ENCODE measurements at places on chromosomes 16 and 17.

DNA sequence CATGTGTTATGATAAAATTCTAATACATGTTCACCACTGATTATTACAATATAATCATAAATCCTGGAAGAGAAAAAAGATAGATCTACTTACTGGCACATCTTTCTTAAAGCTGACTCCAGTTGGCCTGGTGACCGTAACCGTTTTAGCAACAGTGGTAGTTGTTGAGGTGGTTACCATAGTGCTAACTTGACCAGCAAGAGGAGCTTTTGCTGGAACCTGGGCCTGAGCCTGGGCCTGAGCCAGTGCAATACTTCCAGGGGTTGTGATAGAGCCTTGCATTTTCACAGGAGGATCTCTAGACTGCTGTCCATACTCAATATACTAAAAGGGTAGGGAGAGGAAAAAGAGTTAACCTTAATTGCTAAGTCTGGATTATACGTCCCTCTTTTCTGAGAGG lies 36.2 kb downstream of the SETD6 start:
- DNase-seq, result no peak

DNA sequence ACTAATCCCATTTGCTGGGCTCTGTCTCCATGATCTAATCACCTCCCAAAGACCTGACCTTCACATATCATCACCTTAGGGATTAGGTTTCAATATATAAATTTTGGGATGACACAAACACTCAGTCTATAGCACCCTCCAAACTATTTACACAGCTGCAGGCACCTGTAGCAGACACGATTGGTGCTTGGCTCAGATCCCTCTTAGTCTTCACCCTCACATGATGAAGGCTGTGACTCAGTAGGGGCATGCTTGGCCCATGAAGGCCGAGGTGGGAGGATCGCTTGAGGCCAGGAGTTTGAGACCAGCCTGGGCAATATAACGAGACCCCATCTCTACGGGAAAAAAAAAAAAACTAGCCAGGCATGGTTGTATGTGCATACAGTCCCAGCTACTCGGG lies 73.5 kb downstream of the HS3ST2 start:
- no peak for DNase-seq

DNA sequence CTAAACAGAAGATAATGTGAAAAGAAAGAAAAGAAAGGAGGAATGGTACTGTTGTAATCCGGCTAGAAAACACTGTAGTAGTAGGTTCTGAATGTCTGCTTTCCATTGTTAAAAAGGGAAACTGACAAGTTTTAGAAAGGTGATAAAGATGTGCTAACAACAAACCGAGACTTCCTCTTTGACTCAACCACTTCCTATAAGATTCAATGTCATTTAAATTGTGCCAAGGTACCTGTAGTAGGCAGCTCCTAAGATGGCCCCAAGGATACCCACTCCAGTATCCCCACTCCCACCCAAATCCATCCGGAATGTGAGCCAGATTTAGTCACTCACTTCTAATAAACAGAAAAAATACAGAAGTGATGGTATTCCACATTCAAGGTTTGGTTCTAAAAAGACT lies 31.2 kb downstream of the XYLT1 start:
- no peak for DNase-seq

GRCh38 chr16:24132797-24133155 lies 123.4 kb upstream of the CACNG3 start:
- no peak for DNase-seq

- DNase-seq, result no peak
Observed at GRCh38 chr16:89344846-89345611, 127.5 kb downstream of the ZNF778 start.

DNA sequence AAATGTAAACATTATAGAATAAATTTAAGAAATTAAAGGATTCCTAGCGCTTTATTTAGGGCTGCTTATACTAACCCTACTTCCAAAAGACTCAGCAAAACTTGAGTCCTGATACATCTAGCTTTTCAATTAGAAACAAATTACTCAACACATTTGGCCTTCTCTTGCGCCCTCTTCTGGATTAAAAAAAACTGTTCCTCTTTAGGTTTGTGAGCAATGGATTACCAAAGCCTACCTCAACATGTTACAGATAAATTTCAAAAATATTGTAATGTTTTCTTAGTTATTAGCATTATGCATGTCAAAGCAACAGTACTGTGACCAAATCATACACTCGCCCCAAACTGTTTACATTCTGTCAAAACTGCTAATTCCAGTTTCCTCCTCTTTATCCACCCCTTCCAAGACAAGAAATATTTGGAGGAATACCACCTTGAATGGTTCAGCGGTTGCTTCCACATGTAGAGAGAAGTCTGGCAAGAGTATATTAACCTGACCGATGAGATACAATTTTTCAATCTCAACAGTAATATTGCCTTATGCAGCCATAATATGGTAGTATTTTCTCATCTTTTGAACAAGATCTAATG lies 2.7 kb downstream of the NUFIP2 start:
- no peak for DNase-seq

- DNase-seq, result no peak
Observed at GRCh38 chr17:76427501-76428231, 25.3 kb downstream of the UBE2O start.

DNA sequence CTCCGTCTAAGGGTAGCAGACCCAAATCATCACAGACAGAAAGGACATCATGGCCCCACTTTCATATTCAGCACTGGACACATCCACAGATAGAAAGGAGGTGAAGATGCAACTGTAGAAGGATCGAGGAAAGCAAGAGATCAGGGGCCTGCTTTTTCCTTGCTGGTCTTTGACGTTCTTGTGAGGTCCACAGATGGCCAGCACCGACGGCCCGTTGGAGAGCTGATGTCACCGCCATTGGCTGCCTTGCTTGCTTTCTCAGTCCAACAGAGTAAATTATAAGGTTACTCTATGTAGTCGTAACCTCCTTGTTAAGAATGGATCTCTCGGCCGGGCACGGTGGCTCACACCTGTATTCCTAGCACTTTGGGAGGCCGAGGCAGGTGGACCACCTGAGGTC lies 5.1 kb upstream of the RBFOX3 start:
- no peak for DNase-seq

- no peak for DNase-seq
Observed at GRCh38 chr17:19250421-19251173, 13.4 kb downstream of the EPN2 start.

GRCh38 chr17:66351033-66351432 lies 48.6 kb downstream of the PRKCA start:
- DNase-seq, result no peak

All from cardiac septum (tissue), 1 donor.